Stimulated activated CD8-positive, alpha-beta memory T cell treated with anti-CD3 and anti-CD28 coated beads, Interleukin-2, amount 100 ng/mL, for 48 hours (primary cell): ENCODE measurements at places on chromosomes 13 and 19.

GRCh38 chr19:38233740-38234251 lies 9.8 kb upstream of the DPF1 start:
- peak; percentile 81 for DNase-seq

- peak; percentile 52 for DNase-seq
Measured at GRCh38 chr19:3618144-3618810, 8.3 kb downstream of the CACTIN start.

DNA sequence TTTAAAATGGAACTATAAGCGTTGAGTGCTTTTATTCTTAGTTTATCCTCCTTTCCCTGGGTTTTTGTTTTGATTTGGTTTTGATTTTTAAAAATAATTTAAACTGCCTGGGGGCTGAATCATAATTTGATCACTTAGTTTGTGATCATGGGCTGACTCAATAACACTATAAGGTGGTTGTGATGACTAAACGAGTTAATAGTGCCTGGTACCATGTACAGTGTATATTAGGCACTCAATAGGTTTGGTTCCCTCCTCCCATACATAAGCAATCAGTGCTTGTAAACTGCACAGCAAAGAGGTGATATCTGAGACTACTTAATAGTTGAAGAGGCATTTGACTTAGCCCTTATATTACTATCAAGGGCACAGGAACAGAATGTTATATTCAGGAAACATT lies 200.9 kb upstream of the RFC3 start:
- no peak for DNase-seq

GRCh38 chr13:66359910-66360552 lies 870.1 kb downstream of the PCDH9 start:
- no peak for DNase-seq

DNA sequence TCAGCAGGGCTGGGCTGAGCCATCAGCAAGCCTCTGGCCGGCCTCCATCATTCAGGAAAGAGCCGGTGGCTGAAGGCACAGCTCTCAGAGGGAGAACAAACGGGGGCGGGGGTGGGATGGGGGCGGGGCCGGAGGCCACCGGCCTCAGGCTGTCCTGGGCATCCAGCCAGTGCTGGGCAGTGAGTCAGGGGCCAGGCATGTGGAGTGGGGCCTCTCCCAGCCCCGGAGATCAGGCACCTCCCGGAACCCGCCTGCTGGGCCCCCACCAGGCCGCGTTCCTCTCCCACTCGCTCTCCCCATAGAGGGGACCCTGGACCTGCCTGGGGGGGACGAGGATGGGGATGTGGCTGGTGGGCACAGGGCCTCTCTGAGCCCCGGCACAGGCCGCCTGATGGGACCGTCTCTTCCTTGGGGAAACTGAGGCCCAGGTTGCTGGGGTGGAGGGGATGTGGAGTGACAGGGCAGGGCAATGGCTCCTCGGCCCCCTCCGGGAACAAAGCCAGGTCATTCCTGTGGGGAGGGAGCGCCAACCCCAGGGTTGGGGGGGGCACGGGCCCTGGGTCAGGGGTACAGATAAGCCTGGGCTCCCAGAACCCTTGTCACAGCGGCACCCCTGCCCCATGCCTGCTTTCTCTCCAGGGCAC lies 12.9 kb downstream of the SPC24 start:
- no peak for DNase-seq

DNA sequence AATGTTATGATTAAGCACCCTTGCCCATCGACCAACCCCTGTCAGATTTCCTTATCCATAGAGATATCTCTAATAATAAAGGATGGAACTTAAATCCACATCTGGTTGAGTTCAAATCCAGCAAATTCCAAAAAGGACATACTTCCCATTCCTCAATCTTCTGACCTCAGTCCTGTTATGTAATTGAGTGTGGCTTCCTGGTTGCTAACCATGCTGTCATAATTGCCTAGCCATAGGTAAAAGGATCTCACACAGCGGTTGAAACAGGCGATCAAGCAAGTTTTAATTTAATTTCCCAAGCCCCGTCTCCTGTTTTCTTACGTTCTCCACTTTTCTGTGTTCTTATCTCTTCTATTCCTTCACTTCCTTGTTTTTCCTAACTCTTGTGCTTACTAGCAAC lies 550.3 kb downstream of the GPC6 start:
- DNase-seq = no peak

- DNase-seq = no peak
Measured at GRCh38 chr13:32938314-32938713, 77.9 kb upstream of the KL start.

GRCh38 chr13:75333103-75333502 lies 148.9 kb downstream of the TBC1D4 start:
- no peak for DNase-seq

- no peak for DNase-seq
Measured at GRCh38 chr19:52600639-52601024, 30.5 kb downstream of the ZNF701 start.

DNA sequence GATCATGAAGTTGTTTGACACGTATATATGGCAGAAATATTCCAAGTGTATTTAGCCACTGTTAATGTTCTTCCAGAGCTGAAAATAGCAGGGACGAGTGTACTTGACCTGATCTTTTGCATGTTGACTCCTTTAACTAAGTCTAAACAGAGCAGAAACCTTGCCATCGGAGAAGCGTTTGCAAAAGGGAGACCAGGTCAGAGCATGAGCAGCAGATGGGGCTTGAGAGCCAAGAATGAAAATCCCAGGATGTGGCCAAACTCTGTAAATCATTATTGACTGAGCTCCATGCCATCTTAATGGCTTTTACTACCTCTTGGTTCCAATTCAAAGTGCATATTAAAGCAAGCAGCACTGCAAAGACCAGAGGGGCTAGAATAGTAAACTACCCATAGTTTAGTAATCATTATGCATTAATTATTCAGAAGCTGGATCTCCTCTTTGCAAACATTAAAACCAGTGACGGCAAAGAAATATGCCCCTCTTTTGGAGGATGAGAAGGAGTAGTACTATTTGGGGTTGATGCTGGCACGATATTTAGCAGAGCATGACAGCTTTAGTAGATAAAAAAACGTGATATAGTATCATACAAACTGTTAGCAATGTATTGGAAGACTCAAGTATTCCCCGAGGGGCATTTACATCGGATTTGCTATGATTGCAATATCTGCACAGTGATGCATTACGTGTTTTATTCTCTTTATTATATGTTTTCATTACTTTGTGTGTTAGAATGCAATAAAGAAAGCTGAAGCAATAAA lies 55.7 kb downstream of the FAM216B start:
- no peak for DNase-seq

GRCh38 chr13:50422181-50423148 lies 407.2 kb downstream of the KCNRG start:
- no peak for DNase-seq

DNA sequence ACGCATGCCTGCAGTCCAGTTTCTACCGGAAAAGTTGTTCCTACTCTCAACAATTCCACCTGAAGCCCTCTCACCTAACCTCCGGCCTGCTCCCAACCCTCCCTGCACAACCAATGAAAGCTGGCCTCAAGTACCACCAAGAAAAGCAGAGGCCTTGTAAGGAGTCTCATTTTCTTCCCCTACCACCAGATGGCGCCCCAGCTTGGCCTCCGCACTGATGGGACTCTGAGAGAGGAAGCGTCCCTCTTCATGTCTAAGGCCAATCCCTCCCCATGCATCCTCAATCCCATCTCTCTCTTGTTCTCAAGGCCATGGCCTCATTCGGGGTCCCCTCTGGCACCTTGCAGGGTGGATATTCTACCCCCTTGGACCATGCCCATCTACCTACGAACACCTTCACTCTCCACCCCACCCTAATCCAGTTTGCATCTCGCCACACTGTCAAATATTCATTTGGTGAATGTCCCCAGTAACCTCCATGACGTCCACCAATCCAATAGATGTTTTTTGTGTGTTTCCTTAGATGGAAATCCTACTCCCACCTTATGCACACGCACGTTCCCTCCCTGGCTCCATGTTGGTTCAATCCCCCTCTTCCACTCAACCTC lies 412.8 kb downstream of the ZNF536 start:
- DNase-seq = peak; percentile 30

- DNase-seq = no peak
Measured at GRCh38 chr13:81488021-81488420, 1147.1 kb upstream of the SPRY2 start.

DNA sequence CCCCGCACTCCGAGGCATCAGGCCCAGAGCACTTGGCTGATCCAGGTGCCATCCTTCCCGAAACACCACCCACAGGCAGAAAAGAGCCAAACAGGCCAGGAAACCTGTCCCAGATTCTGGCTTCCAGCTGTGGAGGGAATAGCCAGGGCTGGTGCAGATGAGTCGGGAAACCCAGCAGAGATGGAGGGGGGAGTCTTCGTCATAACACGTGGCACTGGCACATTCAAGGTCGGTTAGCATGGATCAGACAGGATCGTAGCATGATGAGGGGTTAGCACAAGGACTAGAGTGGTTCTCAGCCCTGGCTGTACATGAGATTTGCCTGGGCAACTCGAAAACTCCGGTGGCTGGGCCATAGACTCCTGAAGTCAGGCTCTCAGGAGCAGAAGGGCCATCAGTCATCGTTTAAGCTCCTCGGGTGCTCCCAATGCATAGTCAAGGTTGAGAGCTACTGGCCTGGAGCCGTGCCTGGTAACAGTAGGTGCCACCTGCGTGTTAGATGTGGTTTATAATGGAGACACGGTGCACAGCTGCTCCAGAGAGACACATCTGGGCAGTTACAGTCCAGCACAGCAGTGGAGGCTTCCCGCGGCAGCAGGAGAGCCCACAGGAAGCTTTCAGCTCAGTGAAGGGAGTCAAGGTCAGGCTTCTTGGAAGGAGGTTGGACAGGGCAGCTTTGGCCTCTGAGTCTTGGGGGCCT lies 6.3 kb downstream of the CYTH2 start:
- no peak for DNase-seq

- no peak for DNase-seq
Measured at GRCh38 chr19:11578258-11579142, 1.1 kb upstream of the ACP5 start.

GRCh38 chr13:47277774-47278173 lies 380.9 kb upstream of the HTR2A start:
- DNase-seq = no peak

- DNase-seq = no peak
Measured at GRCh38 chr19:3112375-3113099, 18.4 kb downstream of the GNA11 start.

- no peak for DNase-seq
Measured at GRCh38 chr19:1904860-1905109, 414 bp upstream of the ADAT3 start.

DNA sequence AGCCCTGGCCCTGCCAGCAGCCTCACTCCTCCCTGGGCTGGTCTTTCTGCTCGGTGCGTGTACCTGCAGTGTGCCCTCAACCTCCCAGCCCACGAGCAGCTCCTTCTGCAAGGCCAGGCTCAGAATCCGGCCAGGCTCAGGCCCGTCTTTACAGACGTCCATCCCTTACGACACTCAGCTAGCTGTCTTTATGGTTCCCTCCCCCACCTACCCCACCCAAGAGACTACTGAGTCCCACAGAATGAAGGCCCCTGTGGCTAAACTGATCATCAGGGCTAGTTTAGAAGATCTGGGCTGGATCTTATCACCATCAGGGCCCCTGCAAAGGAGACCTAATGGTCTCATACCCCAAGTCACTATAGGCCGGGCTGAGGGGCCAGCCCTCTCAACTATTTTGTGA lies 10.7 kb downstream of the TMEM150B start:
- DNase-seq = no peak

- no peak for DNase-seq
Measured at GRCh38 chr13:33175991-33176390, 109.6 kb downstream of the STARD13 start.
